ENCODE measurements at places on chromosomes 2 and 18.

DNA sequence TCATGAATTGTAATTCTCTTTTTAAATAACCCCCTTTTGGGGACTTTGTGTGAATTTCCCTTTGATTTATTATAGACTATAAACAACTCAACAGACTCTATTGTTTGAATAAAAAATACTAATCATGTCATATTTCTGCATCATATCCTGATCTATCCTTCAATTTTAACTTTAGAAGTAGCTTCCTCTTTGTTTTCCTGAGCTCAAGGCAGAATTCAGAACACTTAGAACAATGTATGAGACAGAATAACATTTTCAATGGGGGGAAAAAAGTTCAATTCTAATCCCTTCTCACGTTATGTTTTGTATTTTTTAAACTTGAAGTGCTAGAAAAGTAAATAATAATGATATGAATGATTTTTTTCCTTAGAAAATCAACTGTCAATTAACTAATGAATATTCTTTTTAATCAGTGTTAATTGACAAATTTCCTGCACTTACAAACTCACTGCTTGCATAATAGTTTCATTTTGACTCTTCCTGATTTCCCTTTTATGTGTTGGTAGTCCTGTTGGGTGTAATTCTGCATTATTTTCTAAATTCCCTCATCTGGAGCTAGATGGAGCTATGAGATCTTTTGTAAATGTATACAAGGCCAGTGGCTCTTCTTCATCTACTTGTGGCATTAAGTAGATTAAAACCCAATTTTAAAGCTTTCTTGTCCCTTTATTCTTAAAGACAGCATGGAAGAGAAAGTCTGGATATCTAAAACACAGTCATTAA lies 326.1 kb downstream of the PARD3B start:
- DNase-seq: no peak

- no peak for DNase-seq
These were observed 53.1 kb downstream of the ASB1 start for GRCh38 chr2:238479847-238480246.

GRCh38 chr2:112579241-112579640 lies 5.2 kb upstream of the CHCHD5 start:
- DNase-seq: no peak

DNA sequence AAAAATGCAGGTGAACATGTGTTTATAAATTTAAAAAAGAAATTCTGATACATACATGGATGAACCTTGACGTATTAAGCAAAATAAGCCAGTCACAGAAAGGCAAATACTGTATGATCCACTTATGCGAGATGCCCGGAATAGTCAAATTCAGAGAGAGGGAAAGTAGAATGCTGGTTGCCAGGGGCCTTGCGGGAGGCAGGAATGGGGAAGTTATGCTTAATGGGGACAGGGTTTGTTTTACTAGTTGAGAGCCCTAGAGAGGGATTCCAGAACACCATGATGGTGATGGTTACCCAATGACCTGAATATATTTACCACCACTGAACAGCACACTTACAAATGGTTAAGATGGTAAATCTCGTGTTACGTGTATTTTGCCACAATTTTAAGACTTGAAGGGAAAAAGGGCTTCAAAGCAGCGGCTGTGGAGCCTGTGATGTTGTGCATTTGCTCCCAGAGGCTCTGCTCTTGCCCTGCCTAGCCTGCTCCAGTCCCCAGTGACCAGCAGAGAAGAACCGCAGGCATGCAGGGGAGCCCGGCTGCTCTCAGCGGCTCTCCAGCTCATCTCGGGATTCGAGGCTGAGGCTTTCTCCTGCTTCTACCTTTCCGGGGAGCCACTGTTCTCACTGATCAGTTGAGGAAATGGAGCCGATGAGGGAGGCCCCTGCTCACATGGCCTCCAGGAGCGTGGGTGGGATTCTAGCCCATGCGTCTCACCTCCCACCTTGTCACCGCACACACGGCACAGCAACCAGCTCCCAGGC lies 51.7 kb upstream of the TFCP2L1 start:
- no peak for DNase-seq

- DNase-seq: no peak
These were observed 46.4 kb upstream of the SPP2 start for GRCh38 chr2:234003972-234004617.

DNA sequence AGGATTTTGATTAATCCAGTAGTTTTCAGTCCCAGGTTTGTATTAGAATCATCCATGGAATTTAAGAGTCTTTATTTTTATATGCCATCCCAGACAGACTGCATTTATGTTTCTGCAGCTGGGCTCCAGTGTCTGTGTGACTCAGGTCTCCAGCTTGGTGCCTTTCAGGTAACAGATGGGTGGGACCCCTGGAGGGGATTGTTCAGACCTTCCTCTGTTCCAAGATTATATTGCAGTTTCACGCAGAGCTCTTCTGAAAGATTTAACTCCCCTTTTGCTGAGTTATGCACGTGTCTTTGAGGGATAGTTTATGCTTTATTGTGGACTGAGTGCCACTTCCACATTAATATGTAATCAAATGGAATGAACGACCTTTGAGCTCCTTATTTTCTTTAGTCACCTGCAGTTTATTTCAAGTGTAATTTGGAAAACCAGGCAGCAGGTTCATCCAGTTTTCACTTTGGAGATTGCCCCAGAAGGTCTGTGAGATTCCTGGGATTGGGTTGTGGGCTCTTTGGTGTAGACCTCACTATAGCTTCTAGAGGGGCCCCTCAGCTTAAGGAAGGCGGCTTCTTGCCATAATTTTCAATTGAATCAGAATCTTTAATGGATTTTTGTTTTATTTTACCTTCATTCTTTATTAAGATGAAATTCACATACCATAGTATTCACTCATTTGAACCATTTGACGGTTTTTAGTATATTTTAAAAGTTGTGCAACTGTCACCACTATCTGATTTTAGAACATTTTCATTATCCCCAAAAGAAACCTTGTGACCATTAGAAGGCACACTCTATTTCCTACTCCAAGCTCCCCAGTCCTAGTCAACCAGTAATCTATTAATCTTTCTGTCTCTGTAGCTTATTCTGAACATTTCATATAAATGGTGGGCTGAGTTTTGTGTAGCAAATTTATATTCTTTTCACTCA lies 135.0 kb downstream of the WDSUB1 start:
- DNase-seq: no peak

DNA sequence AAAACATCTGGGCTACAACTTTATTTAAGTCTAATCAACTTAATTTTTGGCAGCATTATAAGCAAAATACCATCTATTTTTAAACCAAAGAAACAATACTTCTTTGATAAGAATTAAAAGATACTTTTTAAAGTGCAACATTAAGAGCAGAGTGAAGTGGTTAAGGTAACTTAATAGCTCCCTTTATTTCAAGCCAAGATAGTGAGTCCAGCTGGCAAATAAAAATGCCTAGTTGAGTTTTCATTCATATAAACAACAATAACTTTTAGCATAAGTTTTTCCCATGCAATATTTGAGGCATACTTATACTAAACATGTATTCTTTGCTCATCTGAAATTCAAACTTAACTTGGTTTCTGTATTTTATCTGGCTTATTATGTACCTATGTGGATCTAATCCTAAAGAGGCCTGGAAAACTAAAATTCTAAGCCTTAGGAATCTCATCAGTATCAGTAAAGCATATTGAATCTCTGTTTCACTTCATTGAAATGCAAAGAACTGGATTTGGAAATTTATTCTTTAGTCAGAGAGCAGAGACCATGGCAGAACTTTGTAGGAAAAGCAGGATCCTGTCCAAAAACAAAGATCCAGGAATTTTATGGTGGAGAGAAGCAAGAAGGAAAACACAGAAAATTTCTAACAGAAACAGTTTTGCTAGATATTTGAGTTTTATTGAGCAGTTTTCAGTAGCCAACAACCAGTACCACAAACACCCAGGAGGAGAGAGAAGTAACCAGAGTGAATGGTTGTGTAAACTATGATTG lies 95.9 kb downstream of the COL3A1 start:
- no peak for DNase-seq

- no peak for DNase-seq
These were observed 203.8 kb downstream of the TNS1 start for GRCh38 chr2:217798743-217799562.

GRCh38 chr2:240324312-240325015 lies 111.0 kb upstream of the GPC1 start:
- DNase-seq: no peak

- DNase-seq: no peak
These were observed 62.3 kb downstream of the ITGA6 start for GRCh38 chr2:172489681-172490080.

DNA sequence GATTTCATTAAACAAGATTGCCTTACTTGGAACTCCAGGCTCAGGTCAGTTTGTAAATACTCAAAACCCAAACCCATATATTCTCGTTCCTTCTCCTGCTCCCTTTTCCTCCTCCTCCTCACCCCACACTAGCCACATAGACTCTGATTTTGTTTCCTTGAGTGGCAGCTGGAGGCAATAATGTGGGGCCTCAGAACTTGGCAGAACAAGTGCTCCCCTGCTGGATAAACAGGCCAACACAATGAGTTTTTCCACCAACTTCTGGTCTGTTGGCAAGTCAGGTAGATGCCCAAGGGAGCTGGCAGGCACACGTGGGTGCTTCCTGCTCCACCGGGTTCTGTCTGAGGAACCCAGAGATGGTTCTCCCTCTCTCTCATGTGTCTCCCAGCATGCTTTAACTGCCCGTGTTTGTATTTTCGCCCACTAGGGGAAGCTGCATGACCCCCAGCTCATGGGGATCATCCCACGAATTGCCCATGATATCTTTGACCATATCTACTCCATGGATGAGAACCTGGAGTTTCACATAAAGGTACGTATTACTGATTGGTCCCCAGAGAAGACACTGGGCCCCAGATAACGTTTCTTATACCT lies 61.9 kb downstream of the KIF5C start:
- no peak for DNase-seq

DNA sequence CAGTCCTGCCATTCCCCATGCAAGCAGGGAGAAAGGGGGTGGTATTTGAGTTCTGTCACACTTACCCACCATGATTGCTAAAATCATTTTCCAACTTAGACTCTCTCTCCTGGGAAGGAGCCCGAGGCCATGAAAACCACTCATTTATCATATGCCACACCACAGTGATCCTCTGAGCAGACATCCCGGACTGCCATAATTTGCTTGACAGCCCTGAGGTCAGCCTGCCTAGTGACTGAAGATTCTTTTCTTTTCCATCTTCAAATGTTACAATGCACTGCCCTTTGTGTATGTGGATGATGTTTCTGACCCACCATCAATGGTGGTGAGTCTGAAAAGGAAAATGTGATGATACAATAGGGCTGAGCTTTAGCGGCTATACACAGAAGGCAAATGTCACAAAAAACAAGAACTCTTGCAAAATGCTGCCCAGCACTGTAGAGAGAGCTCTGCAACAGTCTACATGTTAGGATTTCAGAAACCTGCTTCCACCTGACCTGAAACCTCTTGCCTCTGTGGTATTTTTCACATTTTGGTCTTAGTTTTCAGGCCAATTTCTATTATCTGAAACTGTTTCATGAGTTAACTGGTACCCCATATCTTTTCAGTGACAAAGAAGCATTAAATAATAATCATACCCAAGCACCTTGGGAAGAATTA lies 272.8 kb downstream of the ZNF385B start:
- DNase-seq: no peak

DNA sequence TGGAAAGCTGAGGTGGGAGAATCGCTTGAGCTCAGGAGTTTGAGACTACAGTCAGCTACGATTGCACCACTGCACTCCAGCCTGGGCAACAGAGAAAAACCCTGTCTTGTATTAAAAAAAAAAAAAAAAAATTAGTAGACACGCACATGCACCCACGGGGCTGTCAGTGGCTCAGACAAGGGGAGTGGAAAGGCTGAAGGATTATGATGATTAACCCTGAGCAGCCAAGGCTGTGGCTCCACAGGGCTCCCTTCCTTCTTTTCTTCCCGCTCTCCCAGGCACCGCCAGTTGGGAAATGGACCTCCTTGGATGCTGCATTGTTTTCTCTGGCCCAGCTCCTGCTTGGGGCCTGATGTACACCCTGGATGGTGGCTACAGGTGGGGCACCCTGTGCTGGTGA lies 49.0 kb upstream of the RAB6C start:
- DNase-seq: no peak

DNA sequence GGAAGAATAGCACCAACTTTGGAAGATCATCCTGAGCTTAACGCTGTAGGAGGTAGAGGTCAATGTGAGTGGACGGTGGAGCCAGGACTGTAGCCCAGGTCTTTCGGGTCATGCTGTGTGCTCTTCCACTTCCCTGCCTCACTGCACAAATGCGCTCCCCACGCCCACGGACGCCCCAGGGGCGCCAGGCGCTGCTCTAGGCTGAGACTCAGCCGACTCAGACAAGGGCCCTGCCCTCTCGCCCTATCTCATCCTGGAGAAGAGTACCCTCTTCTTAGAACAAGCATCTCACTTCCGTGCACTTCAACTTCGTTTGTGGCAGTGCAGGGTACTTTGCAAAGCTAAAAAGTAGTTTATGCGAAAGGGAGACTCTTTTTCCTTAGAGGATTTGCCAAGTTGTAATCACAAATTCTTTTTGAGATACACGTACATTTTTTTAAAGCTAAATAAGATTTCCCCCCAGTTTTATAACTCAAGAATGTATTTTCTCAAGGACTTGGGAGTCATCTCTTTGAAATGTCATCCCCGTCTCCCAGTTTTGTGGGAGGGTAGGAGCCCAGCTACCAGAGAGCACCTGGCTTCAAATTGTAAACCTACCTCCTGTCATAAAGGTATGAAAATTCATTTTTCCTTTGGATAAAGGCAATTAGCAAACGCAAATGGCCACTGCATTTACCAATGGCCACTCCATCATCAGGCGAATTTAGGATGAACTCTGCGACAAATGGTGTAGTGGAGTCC lies 1.2 kb upstream of the PRELID3A start:
- DNase-seq: no peak

GRCh38 chr18:58552896-58553295 lies 76.0 kb downstream of the ALPK2 start:
- no peak for DNase-seq
